ENCODE measurements at places on chromosomes 7 and 10.
A peak's percentile ranks its signal among the peaks of the same experiment; 100 is the strongest.

DNA sequence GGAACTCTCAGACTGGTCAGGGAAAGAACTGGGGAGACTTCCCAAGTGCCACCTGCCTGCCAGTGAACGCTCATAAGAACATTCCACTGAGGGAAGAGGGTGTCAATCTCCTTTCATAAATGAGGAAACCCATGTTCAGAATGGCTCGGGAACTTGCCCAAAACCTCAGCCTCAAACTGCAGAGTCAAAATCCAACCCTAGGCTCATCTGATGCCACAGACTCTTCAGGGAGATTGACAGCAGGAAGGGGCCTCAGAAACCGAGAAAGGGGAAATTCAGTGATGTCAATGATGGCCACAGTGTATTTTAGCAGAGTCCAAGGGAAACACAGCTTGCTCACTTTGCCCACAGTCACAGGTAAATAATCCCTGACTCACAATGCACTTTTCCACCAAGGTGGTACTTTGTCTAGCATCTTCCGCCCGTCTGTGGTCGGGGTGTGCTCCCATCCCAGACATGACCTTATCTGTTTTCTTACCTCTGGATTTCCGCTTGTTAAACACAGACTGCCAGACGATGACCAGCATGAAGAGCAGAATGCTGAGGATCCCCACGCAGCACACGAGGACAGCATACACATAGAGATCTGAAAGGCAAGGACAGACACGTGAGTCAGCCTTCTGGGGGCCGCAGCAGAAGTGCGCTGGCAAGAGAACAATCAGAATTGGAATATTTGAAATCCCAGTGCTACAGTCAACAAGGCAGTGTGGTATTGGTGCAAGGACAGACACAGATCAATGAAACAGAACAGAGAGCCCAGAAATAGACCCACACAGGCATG is 38.4 kb downstream of the VSTM4 start:
- peak; percentile 46 for DNase-seq

DNA sequence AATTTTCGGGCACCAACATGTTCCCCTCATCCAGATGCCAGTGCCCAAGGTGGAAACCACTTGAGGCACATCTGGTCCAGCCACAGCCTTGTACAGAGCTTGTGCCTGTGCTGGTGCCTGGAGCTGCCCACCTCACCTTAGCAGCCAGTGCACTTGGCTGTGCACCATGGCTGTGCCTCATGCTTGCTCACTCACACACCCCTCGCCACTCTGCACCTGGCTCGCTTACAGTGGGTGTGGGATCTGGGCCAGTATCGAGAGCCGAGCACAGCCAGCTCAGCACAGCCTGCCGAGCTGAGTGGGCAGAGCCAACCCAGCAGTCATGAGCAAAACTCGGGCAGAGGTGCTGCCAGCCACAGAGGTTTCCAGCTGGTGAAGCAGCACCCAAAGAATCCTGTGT is 139.9 kb upstream of the NUPR2 start:
- no peak for DNase-seq

DNA sequence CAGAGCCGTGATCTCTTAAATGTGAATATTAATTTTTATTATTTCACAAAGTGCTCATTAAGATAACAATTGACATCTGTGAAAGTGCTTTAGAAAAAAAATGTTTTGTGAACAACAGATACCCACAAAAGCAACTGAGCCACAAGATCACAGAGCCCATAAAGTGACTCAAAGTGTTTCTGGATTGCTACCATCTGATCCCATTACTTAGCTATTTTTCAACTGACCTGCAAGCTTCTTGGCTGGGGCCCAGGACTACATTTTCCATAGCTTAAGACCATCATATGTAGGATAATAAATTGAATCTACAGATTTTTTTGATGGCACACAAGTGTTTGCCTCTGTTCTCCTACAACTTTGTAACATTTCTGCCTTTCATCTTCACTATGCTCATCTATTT is 674.4 kb downstream of the PHTF2 start:
- DNase-seq = peak; percentile 84

- DNase-seq = no peak
Observed at GRCh38 chr7:20344396-20344795, 13.7 kb downstream of the ITGB8 start.

DNA sequence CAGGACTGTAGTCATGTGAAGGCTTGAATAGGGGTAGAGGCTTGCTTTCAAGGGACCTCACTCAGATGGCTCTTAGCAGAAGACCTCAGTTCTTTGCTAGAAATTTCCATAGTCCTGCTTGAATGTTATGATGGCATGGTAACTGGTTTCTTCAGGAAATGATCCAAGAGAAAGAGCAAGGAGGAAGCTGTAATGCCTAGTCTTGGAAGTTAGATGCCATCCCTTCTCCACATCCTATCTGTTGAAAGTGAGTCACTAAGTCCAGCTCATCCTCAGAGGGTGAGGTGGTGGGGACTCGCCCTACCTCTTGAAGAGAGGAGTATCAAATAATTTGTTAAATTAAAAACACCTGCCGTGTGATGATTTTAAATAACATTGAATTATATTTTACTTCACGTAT is 4.6 kb downstream of the MGAM start:
- DNase-seq = no peak

DNA sequence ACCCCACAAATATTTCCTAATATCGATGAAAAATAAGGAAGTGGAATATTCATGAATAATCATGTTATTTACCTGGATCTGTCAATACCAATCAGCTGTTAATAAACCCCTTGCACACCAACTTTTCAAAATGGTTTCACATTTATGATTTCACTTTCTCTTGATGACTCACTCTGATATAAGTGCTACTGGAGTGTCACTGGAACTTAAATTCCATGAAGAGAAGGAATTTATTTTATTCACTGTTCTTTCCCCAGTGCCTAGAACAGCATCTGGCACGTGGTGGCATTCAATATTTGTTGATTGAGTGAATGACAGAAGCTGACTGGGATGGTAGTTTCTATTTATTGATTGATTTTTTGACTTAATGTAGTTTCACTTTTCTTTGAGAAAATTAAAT is 3.5 kb upstream of the ENO4 start:
- no peak for DNase-seq

GRCh38 chr7:24392774-24393173 is 108.8 kb downstream of the NPY start:
- DNase-seq = no peak

DNA sequence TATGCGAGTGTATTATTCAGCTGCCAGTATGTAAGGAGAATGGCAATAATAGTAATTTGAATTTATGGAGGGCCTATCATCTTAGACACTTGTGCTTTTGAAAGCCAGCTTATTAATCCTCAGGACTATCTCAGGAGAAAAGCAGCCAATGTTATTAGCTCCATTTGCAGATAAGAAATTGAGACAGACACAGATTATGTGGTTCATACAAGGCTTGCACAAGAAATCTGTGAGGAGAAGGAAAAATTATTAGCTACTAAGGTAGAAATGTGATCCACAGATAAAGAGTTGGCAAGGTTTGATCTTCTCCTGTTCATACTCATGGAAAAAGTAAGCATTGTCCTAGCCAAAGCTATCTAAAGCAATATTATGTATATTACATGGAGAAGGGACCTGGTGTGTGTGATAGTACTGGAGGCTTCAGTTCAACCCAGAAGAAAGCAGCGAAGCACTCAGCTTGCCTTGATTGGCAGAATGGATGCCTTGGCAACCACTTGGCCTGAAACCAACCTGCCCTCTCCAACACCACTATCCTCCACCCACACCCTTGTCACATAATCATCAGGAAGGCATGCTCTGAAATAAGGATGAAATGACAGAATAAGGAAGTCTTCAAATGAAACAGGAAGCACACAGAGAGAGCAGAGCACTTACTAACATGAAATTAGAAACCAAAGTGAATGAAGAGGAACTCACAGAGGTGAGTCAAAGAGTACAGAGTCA is 18.0 kb downstream of the MACC1 start:
- peak; percentile 77 for DNase-seq

DNA sequence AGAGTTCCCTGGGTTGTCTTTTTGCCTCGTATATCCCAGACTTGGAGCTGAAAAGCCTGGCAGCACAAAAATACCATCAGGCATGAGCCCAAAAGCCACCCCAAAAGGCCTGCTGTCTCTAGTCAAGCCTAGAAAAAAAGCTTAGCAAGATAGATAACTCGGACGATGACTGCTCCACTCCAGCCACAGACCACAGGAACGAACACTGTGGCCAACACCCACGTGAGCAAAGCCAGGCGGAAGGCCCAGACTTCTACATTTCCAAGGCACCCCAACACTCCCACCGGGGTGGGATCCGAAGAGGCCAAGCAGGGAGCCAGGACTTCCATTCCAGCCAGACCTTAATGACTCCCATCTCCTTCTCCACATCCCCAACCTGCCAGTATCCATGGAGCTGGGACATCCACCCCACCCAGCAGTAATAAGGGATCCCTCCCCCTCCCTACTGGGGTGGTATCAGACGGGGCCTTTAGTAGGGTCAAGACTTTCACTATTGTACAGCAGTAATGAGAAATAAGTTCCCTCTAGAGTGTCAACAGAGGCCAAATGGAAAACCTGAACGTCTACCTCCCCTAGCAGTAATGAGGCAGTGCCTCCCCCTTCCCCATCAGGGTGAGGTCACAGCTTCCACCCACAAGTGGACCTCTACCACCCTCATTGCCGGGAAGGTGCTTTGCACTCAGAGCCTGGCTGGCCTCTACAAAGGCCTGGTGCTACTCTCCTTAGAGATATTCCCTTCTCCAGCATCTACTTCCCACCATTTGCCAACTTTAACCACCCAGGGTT is 23.0 kb downstream of the PRLHR start:
- no peak for DNase-seq

GRCh38 chr7:37149773-37150124 is 298.9 kb downstream of the ELMO1 start:
- DNase-seq = no peak

- no peak for DNase-seq
Observed at GRCh38 chr7:126303926-126304325, 948.8 kb downstream of the GRM8 start.

DNA sequence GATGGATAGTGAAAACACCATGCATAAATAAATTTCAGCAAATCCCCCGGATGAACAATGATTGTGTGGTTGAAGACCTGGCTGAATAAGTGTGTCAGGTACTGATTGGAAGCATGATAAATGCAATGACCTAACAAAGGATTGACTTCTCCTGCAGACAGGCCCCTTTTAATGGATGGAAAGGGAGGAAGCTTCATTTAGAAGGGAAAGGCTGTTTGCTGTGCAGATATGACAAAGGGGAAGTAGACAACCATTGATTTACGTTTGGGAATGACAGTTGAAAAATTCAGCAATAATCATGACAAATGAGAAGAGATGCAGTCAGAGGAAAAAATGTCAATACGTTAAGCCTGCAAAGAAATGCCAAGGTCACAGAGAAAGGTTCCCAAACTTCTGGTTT is 503.8 kb downstream of the LRMDA start:
- no peak for DNase-seq

- DNase-seq = no peak
Observed at GRCh38 chr10:118277871-118278270, 64.3 kb downstream of the FAM204A start.

DNA sequence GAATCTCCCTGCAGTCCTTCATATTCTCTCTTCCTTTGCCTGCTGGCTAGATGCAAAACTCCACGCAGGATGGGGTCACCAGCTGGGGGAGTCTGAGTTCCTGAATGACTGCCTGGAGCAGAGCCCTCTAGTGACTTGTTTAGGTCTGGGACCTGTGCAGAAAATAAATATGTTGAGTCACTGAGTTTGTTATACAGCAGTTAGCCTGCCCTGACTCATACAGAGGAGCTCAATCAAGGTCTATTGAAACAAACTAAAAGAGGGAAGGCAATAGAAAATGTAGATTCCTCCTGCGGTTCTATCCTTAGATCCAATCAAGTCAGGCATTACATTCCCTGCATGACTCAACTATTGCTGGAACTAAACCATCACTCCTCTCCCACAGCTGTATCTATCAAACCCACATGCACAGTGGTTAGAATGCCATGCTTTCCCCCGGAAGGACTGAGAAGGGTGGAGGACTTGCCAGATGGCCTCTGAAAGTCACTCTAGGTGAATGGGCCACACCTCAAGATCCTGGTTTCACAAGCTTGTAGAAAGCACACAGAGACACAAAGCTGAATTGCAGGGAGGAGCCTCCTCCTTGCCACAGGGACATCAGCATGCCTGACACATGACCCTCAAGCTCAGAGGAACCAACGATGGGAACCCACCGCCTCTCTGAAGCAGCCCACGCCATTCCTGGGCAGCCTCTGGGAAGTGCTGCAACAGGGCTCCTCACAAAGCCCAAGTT is 73.9 kb downstream of the SH3PXD2A start:
- DNase-seq = peak; percentile 96

GRCh38 chr7:24722386-24723177 is 34.7 kb downstream of the GSDME start:
- peak; percentile 59 for DNase-seq

DNA sequence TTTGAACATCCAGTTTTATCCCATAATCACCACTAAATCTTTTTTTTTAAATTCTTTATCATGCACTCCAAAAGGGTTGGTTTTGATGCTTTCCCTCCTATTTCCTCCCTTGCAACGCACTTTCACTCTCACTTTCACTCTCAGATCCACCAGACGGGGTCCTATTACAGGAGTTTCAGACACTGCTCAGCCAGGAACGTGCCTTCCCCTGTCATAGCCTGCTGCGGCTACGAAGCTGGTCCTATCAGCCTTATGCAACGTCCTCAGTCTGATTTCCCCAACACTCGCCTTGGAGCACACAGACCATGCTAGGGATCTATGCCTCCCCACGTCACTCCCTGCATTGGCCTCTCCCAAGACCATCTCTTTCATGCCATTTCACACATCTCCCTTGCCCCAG is 23.4 kb downstream of the ZPBP start:
- DNase-seq = no peak

- DNase-seq = peak; percentile 49
Observed at GRCh38 chr10:112875476-112876267, 74.4 kb upstream of the TCF7L2 start.

- DNase-seq = peak; percentile 73
Observed at GRCh38 chr10:77164616-77165311, 472.8 kb downstream of the KCNMA1 start.

GRCh38 chr10:79056736-79057391 is 11.9 kb upstream of the ZMIZ1 start:
- DNase-seq = no peak

- peak; percentile 87 for DNase-seq
Observed at GRCh38 chr7:90383422-90383821, 19.8 kb upstream of the CLDN12 start.

DNA sequence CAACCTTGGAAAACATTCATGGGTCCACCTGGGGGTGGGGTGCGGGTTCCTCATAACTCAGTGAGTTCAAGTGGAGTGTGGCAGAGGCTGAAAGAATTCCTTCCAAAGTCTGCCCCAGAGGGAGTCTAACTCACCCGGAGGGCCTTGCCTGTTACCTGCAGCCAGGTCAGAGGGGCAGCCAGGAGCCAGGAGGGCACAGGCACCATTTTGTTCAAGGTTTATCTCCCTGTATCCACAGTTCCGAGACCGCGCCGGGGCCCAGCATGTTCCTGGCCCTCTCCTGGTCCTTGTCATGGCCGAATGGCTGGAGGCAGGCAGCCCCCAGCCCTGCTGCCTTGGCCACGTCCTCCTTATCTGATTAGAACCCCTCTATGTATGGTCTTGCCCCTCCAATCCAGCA is 11.4 kb upstream of the DOCK1 start:
- DNase-seq = no peak

All from fibroblast of skin of abdomen (primary cell).